Esophagus squamous epithelium (tissue), 5 donors: ENCODE measurements at places on chromosomes 13 and 19. TPM values are rescaled to one million over a fixed set of nuclear protein-coding genes. Genes with fewer than 3 reads are reported as not detected.

The RFX1 gene
- total RNA-seq, result 4.2 TPM

The FREM2 gene
- 0.13 TPM for total RNA-seq

The CPB2 gene
- total RNA-seq, result not detected

The MPV17L2 gene
- 13.7 TPM for total RNA-seq

The KLF1 gene
- not detected for total RNA-seq

The GRIK5 gene
- total RNA-seq, result 1.1 TPM

The CKM gene
- total RNA-seq, result not detected

The F7 gene
- total RNA-seq, result not detected

The CADM4 gene
- 10.9 TPM for total RNA-seq

The SYT3 gene
- not detected for total RNA-seq

DNA sequence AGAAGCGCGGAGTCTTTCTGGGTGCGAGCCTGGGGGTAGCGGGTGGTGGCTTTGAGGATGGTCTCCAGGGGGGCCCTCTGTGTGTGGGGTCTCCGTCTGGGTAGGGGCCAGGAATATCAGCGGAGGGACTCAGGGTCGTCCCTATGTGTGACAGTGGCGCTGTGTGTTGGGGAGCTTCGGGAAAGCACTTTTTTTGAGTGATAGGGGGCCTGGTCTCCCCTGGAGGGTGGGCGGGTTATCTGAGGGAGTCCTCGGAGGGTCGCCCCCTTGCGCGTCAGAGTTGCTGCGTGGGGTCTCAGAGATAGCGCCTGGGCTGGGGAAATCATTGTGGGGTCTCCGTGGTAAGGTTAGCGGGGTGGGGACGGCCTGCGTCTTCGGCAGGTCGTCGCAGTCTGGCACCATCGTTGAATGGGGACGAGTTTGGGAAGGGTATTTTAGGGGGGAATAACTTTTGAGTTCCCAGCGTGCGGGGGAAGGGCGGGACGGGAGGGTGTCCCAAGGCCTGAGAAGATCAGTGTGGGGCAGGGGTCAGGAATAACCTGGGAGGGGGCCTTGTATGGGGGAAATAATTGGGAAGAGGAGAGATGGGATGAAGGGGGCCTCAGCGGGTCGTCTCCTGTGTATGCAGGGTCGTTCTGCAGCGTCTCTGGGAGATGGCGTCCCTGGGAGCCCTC, 857 bp downstream of the IER2 start:
- DNase-seq, result no peak
- peak overlapping the region; percentile 100 for H3K27ac ChIP-seq
- peaks cover 4% of the 10 kb centered on the region for H3K36me3 ChIP-seq
- no peaks in the 10 kb centered on the region for H3K27me3 ChIP-seq
- peak overlapping the region; percentile 85 for H3K4me3 ChIP-seq
- peaks cover 25% of the 10 kb centered on the region for H3K4me1 ChIP-seq

DNA sequence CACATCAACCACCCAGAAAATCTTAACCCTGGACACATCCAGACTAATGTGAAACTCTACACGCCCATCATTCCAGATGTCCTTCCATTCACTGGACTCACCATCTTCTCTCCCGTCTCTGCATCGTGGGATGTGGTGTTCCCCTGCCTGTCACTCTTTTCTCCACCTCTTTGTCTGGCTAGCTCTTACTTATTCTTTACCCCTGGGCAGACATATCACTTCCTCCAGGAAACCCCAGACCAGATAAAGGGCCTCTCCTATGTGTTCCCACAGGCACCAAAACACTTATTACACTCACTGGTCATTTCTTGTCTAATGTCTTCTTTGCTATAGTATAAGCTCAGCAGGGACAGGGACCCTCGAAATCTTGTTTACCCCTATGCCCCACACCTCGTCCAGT, 109.3 kb upstream of the IPO5 start:
- H3K4me3 ChIP-seq, result no peak overlapping the region
- H3K27me3 ChIP-seq, result no peaks in the 10 kb centered on the region
- H3K27ac ChIP-seq, result no peak overlapping the region
- no peaks in the 10 kb centered on the region for H3K36me3 ChIP-seq
- DNase-seq, result no peak
- no peaks in the 10 kb centered on the region for H3K4me1 ChIP-seq

- no peak overlapping the region for H3K27ac ChIP-seq
- no peak for DNase-seq
- H3K4me3 ChIP-seq, result no peak overlapping the region
- H3K36me3 ChIP-seq, result no peaks in the 10 kb centered on the region
Measured at GRCh38 chr13:88857256-88857655, 1186.1 kb downstream of the SLITRK5 start.

DNA sequence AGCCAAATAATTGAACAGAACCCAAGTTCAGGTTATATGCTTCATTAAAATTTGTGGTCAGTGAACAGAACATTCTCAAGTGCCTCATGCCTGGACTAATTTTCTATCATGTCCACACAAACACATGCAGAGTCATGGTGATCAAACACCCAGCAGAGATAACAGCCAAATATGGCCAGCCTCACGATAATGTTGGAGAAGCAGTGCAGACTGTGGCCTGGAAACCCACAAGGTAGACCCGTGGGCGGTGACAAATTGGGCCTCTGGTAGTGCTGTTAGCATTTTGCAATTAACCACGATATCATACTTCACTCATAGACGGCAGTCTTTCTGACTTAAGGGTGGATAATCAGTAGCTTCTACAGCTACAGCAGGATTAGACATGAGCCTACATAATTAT, 35.0 kb upstream of the VWA8 start:
- H3K27me3 ChIP-seq, result no peaks in the 10 kb centered on the region
- no peak overlapping the region for H3K4me3 ChIP-seq
- DNase-seq, result no peak
- H3K27ac ChIP-seq, result no peak overlapping the region
- H3K36me3 ChIP-seq, result no peaks in the 10 kb centered on the region

DNA sequence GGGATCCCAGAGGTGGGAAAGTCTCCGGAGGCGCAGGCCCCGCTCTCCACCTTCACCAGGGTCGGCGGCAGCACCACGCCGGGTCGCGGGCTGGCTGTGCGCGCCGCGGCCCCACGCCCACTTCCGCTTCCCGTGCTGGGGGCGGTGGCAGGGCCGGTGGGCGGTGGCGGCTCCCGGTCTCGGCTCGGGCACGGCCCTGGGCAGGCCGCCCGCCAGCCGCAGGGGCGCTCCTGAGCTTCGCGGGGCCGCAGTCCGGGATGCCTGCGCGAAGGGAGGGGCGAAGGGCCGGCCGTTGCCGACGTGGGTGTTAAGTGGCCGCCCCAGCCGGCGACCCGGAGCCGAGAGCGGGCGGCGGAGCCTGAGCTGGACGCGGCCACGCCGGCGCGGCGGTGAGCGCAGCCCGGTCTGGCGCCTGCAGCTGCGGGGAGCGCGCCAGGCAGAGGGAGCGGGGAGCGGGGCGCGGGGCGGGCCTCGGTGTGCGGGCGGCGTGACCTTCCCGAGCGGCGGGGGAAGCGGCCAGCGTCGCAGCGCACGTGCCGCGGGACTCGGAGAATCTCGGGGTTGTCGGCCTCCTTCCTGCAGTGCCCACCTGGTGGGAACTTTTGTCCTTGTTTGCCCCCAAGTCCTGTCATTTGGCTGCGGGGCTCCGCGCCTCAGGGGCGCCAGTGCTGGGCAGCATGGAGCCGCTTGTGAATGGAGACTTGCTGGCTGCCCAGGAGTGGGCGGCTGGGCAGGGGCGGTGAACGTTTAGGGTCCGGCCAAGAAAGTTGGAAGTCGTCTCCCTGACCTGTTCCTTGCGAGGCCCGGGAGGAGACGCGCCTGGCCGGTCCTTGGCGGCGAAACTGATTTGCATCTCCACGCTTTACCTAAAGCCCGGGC, at the start of gene SLC25A15:
Gene SLC25A15, plus strand, starts transcription at position 337 of the 879 bp plus-strand sequence. CDS start 3,616 bp downstream, outside the sequence.
- peaks cover 4% of the 10 kb centered on the region for H3K4me1 ChIP-seq
- peak within 1 kb of the TSS; percentile 89 for H3K27ac ChIP-seq
- H3K36me3 ChIP-seq, result no peaks in the 10 kb centered on the region
- no peaks in the 10 kb centered on the region for H3K27me3 ChIP-seq
- H3K4me3 ChIP-seq, result peak within 1 kb of the TSS; percentile 80
- DNase-seq, result peak; percentile 4

DNA sequence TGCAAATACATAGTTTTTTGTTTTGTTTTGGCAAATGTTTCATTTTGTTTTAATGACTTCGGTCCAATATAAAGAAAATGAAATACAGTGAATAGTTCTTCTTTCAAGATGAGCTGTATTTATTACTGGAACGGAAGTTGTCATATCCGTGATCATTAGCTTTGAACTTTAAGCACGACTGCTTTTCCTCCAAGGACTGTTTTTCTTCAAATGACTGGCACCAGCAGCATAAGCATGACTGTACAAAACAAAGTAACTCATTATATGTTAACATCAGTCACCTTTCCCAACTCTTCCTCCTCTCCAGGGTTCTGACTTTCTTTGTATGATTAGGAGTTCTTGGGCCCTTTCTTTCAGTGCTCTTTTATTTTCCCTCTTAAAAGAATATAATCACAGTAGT, 20.5 kb downstream of the EDNRB start:
- H3K36me3 ChIP-seq, result no peaks in the 10 kb centered on the region
- no peaks in the 10 kb centered on the region for H3K4me1 ChIP-seq
- no peak for DNase-seq
- no peak overlapping the region for H3K4me3 ChIP-seq
- peak overlapping the region; percentile 72 for H3K27ac ChIP-seq

DNA sequence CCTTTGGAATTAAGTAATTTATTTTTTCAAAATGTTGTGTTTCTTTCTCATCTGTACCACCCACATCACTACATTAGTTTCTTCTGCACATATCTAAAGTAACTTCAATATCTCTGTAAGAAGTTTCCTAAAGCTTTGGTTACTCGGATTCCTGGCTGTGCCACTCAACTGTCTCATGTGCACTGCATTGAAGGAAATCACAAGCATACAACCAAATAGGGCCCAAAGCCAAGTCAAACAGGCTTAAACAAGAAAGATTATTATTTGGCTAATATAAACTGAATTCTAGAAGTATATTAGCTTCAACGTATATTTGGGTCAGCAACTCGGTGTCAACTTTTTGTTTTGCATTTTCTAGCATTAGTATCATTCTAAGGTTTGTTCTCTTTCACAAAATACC, 1647.6 kb upstream of the SPRY2 start:
- no peaks in the 10 kb centered on the region for H3K27me3 ChIP-seq
- no peak overlapping the region for H3K27ac ChIP-seq

DNA sequence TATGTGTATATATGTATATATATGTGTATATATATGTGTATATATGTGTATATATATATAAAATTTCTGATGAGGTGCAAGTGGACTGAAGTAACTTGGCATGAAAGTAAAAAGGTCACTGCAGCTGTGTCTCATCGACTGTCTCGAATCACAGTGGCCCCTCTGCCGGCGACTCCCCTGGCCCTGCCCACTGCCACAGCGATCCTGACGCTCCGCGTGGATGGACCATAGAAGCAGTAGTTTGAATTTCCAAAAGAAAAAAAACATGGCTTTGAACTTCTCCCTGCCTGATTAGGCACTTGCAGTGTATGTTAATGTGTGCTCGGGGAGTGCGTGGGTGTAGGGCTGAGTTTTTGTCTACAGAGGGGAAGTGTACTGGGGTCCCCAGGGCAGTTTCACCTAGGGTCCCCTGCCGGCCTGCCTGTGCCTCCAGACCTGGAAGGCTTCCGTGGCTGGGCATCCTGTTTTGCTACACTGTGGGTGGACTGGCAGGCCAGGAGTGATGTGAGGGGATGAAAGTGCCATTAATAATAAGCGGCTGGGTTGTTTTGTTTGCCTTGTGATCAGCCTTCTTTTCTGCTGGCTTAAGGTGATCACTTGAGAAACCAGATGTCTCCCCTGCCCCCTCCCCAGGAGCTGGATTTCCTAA, 10.8 kb downstream of the ZIC5 start:
- H3K27me3 ChIP-seq, result peaks cover 100% of the 10 kb centered on the region
- DNase-seq, result no peak
- no peak overlapping the region for H3K27ac ChIP-seq
- no peaks in the 10 kb centered on the region for H3K36me3 ChIP-seq
- H3K4me1 ChIP-seq, result peaks cover 19% of the 10 kb centered on the region
- H3K4me3 ChIP-seq, result no peak overlapping the region

DNA sequence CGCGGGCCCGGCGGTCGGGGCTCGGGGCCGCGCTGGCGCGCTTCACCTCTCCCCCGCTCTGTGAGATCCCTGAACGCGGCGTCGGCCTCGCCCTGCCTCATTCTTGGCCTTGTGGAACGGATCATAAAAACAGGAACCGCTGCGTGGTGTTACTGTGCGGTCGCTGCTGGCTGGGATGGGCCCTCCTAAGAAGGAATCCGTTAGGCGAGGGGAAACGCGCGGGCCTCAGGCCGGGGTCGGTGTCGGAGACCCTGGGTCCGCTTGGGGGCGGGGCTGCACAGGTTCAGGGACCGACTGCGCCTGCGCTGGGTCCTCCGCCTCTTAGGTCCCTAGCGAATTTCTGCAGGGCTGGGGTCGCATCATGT, 381 bp downstream of the CKAP2 start:
- DNase-seq, result peak; percentile 45
- H3K36me3 ChIP-seq, result no peaks in the 10 kb centered on the region
- peak overlapping the region; percentile 97 for H3K27ac ChIP-seq
- no peaks in the 10 kb centered on the region for H3K27me3 ChIP-seq
- H3K4me1 ChIP-seq, result no peaks in the 10 kb centered on the region
- peak overlapping the region; percentile 64 for H3K4me3 ChIP-seq

- no peaks in the 10 kb centered on the region for H3K27me3 ChIP-seq
- H3K4me1 ChIP-seq, result no peaks in the 10 kb centered on the region
- no peak overlapping the region for H3K4me3 ChIP-seq
- peak overlapping the region; percentile 53 for H3K27ac ChIP-seq
- DNase-seq, result no peak
Measured at GRCh38 chr13:45207319-45207718, 6.5 kb upstream of the KCTD4 start.

DNA sequence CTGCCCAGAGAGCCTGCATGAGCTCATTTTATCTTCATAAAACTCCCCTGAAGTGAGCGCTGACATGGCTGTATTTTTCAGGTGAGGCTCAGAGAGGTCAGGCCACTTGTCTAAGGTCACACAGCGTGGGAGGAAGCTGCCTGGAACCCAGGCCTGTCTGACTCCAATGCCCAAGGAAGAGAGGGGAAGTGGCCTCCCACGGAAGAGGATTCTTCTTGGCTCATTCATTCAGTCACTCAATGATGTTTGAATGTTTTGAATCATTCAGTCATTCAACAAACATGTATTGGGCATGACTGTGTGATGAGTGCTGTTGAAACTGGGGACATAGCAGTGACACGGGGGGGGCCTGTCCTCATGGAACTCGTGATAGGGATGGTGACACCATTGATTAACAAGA, 12.0 kb downstream of the ACTL9 start:
- no peaks in the 10 kb centered on the region for H3K4me1 ChIP-seq
- no peaks in the 10 kb centered on the region for H3K36me3 ChIP-seq
- H3K27me3 ChIP-seq, result no peaks in the 10 kb centered on the region
- no peak for DNase-seq

- no peaks in the 10 kb centered on the region for H3K36me3 ChIP-seq
- peak overlapping the region; percentile 2 for H3K4me3 ChIP-seq
- H3K27ac ChIP-seq, result no peak overlapping the region
- DNase-seq, result no peak
- H3K27me3 ChIP-seq, result no peaks in the 10 kb centered on the region
Measured at GRCh38 chr19:43820098-43820883, 6.8 kb upstream of the ZNF283 start.

GRCh38 chr19:50896591-50897190, 14.5 kb downstream of the KLK4 start:
- H3K4me1 ChIP-seq, result no peaks in the 10 kb centered on the region
- H3K27ac ChIP-seq, result peak overlapping the region; percentile 29
- peaks cover 63% of the 10 kb centered on the region for H3K27me3 ChIP-seq
- no peak overlapping the region for H3K4me3 ChIP-seq

- no peak overlapping the region for H3K27ac ChIP-seq
- no peaks in the 10 kb centered on the region for H3K36me3 ChIP-seq
- no peak overlapping the region for H3K4me3 ChIP-seq
- H3K4me1 ChIP-seq, result no peaks in the 10 kb centered on the region
Measured at GRCh38 chr19:28532765-28533341, 680.1 kb downstream of the UQCRFS1 start.

GRCh38 chr19:39342647-39343305, 555 bp downstream of the SAMD4B start:
- peaks cover 23% of the 10 kb centered on the region for H3K4me1 ChIP-seq
- H3K27ac ChIP-seq, result peak overlapping the region; percentile 95
- no peak for DNase-seq
- H3K4me3 ChIP-seq, result peak overlapping the region; percentile 95
